Caudate nucleus (tissue), 63 donors: ENCODE measurements at places on chromosomes 7 and 10.

DNA sequence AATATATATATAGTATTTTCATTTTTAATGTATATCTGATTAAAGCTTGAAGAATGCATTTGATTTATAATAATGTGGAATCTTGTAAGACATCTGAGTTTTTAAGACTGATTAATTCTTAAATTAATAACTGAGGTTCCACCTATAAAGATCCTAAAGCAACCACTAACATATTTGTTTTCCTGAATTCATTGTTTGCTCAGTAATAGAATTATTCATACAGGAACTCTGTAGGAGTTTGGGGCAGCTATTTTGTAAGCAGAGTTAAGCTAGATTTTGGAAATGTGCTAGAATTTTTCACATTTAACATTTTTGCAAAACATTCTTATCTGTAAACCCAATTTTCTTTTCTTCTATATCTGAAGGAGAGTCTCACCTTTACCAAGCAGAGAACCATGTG lies 88.9 kb downstream of the NRCAM start:
- DNase-seq = no peak

GRCh38 chr10:17965649-17966235 lies 14.0 kb downstream of the SLC39A12 start:
- DNase-seq = no peak

DNA sequence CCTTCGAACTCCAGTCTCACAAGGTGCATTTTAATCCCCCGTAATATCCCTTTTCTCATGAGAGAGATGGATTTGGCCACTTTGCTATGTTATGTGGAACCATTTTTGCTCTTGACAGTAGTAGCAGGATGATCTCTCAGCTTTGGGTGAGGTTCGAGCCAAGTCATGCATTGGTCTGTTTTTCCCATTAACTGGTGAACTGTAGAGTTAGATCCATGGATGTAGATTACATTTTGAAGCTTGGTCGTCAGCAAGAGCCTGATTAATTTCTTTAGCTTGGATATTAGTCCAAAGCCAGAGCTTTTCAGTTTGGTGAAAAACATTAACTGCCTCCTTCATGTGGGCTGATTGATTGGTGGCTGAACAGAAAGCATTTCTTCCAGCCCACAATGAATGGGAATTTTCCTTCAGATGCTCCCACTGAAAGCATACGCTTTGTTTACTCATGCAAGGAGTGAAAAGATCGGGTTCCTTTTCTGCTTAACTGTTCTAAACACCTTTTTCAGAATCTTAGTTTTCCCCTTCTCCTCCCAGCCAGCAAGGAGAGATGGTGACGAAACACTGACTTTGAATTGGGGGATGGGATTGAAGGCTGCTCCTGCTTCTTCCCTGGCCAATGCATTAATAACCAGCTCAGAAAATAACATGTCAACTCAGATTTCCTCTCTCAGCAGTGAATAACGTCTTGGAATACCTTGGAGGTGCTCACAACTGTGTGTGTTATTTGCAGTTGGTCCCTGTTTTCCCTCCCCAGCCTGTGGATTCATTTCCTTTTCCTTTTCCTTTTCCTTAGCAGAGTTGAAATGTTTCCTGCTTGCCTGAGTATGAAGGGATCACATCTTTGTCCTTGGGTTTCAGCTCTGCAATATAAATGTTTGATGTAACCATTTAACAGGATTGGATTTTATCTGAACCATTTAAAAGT lies 351.8 kb upstream of the FZD8 start:
- no peak for DNase-seq

GRCh38 chr10:73763343-73763742 lies 18.5 kb upstream of the CHCHD1 start:
- DNase-seq = no peak

DNA sequence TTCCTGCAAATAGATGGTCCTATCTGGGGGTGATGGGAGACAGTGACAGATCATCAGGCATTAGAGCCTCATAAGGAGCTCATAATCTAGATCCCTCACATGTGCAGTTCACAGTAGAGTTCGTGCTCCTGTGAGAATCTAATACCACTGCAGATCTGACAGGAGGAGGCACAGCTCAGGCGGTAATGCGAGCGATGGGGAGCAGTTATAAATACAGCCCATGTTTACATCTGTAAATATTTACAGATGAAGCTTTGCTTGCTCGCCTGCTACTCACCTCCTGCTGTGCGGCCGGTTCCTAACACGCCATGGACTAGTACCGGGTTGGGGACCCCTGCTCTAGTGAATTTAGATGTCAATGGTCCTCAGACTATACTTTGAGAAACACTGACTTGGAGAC lies 17.0 kb upstream of the CDCA7L start:
- no peak for DNase-seq

GRCh38 chr7:75817116-75817515 lies 3.5 kb upstream of the CCL24 start:
- DNase-seq = no peak

- no peak for DNase-seq
Observed at GRCh38 chr7:102101111-102101551, 185.5 kb upstream of the SH2B2 start.

DNA sequence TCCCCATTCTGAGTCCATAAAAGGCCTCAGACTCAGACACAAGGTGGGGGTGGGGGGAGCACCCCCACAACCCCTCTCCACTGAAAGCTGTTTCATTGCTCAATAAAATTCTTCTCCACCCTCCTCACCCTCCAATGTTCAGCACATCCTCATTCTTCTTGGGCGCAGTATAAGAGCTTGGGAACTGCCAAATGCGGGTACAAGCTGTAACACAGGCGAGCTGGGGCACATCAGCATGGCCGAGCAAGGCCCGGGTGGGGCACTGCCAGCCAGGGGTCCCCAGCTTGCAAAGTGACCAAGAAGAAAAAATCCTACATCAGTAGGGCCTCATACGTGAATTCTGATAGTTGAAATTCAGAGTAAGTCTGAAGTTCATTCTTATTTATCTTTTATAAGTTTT lies 50.1 kb downstream of the CACUL1 start:
- no peak for DNase-seq

- no peak for DNase-seq
Observed at GRCh38 chr7:86209036-86209435, 434.7 kb upstream of the GRM3 start.

- no peak for DNase-seq
Observed at GRCh38 chr7:115135769-115136410, 214.0 kb downstream of the MDFIC start.

DNA sequence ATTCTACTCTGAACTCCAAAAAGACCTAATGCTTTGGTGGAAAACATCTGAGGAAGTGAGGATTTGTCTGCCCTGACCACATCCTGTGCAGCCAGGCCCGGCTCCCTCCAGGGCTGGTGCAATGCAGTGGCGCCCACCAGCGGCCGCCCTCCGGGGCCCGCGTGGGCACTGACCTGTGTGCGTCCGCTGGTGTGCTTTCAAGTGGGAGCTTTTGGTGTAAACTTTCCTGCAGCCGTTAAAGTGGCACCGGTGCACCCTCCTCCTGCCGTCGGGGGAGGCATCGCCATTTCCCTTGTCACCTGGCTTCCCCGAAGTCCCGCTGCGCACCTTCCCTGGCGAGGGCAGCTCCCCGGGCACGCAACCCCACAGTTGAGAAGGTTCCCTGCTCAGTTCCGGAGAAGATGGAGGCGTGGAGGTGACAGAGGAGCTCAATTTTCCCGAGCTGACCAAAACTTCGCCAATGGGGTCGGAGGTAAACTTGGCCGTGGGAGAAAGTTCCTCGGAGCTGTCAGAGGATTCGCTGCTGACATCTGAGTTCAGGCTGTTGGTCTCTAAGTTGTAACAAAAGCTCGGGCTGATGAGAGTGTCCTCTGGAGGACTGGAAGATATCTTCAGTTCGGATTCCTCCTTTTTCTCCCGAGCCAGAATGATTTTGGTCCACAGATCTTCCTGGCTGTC lies 3.4 kb downstream of the KLF6 start:
- DNase-seq = no peak

- DNase-seq = no peak
Observed at GRCh38 chr7:45506059-45506458, 68.1 kb upstream of the ADCY1 start.

- DNase-seq = no peak
Observed at GRCh38 chr10:126565441-126565840, 105.1 kb downstream of the C10orf90 start.

DNA sequence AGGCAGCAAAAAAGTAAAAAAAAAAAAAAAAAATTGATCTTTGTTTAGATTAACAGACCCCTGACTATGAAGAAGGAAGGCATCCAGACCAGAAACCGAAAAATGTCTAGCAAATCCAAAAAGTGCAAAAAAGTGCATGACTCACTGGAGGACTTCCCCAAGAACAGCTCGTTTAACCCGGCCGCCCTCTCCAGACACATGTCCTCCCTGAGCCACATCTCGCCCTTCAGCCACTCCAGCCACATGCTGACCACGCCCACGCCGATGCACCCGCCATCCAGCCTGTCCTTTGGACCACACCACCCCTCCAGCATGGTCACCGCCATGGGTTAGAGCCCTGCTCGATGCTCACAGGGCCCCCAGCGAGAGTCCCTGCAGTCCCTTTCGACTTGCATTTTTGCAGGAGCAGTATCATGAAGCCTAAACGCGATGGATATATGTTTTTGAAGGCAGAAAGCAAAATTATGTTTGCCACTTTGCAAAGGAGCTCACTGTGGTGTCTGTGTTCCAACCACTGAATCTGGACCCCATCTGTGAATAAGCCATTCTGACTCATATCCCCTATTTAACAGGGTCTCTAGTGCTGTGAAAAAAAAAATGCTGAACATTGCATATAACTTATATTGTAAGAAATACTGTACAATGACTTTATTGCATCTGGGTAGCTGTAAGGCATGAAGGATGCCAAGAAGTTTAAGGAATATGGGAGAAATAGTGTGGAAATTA lies 19.4 kb downstream of the GATA3 start:
- DNase-seq = no peak

DNA sequence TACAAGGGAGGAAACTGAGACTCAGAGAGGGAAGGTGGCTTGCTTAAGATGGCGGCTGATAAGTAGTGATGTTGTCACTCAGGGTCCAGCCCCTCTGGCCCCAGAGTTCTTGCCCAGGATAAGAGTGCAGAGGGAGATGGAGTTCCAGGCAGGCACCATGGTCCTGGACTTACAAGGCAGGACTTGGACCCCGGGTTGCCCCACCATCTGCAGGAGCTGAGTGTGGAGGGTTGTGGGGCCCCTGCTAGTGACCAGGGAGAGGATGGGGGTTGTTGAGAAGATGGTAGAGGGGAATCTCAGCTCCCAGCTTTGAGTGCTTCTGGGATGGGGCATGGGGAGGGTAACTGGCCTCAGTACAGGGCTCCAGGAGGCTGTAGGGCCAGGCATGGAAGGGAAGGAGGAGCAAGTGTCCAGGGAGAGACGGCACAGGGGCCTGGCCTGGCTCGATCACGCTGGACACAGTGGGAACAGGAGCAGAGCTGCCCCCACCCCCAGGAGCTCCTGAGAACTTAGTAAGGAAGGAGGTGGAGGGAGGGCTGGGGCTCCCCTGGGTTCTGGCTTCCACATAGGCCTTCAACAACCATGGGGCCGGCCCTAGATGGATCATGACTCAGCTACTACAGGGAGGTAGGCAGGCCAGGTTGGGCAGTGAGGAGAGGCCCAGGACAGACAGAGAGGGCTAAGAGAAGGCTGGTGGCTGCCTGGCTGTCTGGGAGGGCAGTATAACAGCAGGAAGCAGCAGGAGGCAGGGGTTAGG lies 28.2 kb downstream of the PPIF start:
- no peak for DNase-seq

DNA sequence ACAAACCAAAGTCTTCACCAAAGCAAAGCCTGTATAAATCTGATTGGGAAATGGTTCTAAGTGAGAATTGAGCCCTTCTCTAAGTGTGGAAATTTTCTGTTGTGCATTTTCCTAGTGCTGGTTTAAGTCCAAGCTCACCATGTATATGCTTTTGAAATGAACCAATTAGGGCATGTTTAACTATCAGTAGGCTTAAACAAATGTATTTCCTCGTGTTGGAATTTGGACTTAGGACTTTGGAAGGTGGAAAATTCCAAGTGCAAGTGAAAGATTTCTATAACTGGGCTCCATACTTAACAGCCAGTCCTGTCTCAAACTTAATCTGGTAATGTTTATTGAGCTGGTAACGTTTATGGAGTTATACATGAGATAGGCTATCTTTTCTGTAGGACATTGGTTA lies 28.5 kb downstream of the CCNY start:
- no peak for DNase-seq

GRCh38 chr10:3395458-3395861 lies 222.9 kb upstream of the PITRM1 start:
- DNase-seq = no peak

GRCh38 chr10:72061491-72061890 lies 26.9 kb downstream of the SPOCK2 start:
- no peak for DNase-seq

- no peak for DNase-seq
Observed at GRCh38 chr10:6491841-6492609, 88.1 kb downstream of the PRKCQ start.
